ENCODE measurements at places on chromosomes 12 and 14. TPM values are rescaled to one million over a fixed set of nuclear protein-coding genes. Genes with fewer than 3 reads are reported as not detected.

DNA sequence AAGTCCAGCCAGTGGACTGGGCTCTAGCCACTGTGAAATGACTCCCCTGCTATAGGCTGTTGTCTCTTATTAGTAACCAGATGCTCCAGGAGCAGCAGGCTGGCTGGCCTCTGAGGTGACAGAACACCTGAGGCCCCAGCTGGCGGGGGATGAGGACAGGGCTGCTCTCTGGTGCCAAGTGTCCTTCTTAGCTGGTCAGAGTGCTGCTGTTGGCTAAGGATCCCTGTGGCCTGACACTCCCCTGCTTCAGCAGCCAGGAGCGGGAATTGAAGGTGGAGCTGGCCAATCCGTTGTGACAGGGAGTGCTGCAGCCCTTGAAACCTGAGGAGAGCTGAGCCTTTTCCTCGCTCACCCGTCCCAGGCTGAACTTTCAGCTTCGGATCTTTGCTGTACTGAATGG lies 30.7 kb downstream of the TMEM229B start:
- no peak for DNase-seq

Gene GDF11
- total RNA-seq, result 8.4 TPM

Gene PYGL
- total RNA-seq, result 43.0 TPM

Gene AMDHD1
- total RNA-seq, result 0.43 TPM

DNA sequence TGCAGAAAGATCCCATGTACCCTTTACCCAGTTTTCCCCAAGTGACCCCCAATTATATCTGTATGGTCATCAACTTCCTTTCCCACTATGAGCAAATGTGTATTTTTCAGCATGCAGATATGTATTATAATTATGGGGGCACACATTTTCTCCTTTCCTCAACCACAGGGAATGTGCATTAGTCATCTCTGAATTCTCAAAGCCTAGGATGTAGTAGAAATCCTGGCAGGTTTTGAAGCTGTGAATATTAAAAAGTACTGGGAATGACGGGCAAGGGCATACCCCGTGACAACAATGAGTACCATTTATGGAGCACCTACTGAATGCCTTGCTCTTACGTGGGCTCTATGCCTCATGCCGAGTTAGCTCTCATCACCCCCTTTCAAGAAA lies 71.5 kb downstream of the VWF start:
- DNase-seq, result no peak

Gene SLC6A12
- total RNA-seq, result not detected

Gene TSHR
- not detected for total RNA-seq

GRCh38 chr14:105582639-105583038 lies 56.3 kb downstream of the TMEM121 start:
- DNase-seq, result no peak

GRCh38 chr14:101755591-101756324 lies 5.8 kb upstream of the PPP2R5C start:
- DNase-seq, result no peak

DNA sequence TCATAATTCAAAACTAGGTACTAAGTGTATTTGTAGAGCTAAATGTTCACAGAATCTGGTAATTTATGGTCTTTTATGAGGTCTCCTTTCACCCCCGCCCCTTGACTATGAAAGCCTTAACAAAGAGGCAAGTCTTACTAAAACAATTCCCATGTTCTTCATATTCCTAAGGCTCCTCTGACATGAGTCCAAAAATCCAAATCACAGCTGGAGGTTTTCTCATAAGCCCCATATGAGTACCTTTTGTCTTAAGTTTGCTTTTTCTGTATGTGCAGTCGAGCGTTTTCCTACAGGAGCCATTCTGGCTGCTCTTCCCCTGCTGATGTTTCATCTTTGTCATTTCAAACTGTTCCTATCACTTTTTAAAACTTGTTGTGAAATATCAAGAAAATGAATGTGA lies 55.2 kb downstream of the SIX1 start:
- DNase-seq, result no peak

DNA sequence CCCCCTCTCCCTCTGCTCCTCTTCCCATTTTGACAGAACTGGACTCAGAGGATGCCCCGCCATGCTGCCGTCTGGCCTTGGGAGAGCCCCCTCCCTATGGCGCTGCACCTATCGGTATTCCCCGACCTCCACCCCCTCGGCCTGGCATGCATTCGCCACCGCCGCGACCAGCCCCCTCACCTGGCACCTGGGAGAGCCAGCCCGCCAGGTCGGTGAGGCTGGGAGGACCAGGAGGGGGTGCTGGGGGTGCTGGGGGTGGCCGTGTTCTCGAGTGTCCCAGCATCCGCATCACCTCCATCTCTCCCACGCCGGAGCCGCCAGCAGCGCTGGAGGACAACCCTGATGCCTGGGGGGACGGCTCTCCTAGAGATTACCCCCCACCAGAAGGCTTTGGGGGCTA lies 1.5 kb downstream of the NFATC4 start:
- DNase-seq, result no peak

GRCh38 chr12:47267571-47267970 lies 187.8 kb upstream of the AMIGO2 start:
- DNase-seq, result no peak

Gene COX14
- total RNA-seq, result 64.8 TPM

Gene SERPINA12
- not detected for total RNA-seq

Gene CCDC198
- total RNA-seq, result not detected

GRCh38 chr14:90697132-90697531 lies 119.1 kb downstream of the TTC7B start:
- DNase-seq, result no peak

DNA sequence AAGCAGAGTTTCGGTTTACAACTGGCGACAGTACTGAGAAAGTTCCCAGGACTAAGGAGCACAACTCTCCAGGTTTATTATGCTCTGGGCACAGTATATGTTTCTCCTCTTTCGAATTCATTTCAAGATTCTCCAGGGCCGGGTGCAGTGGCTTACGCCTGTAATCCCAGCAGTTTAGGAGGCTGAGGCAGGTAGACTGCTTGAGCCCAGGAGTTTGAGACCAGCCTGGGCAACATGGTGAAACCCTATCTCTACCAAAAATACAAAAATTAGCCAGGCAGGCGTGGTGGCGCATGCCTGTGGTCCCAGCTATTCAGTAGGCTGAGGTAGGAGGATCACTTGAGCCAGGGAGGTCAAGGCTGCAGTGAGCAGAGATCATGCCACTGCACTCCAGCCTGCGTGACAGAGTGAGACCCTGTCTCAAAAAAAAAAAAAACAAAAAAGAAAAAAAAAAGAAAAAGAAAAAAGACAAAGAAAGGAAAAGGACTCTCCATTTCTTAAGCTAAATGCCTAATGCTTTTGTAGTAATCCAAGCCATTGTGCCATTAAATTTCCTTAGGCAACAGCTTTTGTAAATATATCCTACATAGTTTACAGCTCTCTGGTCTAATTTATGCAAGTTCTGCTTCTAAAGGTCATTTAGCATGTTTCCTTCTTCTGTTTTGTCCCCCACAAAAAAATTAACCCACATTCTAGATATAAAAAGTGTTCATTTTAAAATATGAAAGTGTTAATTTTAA lies 34.8 kb downstream of the ATL1 start:
- no peak for DNase-seq

DNA sequence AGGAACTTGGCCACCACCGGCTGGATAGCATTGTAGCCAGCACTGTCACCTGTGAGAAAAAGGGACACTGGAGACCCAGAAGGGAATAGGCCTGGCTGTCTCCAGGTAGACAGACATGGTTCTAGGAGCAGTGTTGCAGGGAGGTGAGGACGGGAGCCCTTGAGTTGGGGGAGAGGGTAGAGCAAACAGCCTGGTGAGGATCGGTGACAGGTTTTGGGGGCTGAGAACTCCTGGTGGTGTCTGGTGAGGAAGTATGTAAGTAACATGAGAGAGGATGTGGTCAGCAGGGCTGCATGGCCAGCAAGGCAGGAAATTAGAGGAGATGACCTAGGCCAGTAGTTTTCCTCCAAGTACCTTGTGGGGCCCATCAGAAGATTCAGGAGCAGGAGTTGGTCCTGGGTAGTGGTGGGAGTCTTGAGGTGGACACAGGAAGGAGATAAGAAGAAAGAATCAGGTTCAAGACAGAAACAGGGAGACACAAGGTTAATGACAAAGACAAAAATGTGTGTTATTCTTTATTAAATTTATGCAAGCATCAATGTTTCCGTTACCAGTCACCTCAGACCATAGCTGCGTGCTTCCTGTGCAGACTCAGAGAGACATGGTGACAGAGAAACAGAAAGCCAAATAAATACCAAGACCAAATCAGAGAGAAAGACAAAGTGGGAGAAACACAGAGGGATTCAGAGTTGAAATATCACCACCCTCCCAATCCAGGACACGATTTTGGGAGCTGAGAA lies at the start of gene ARHGAP9:
TSS of gene ARHGAP9 (minus strand) at position 491 of the 740 bp plus-strand sequence. CDS start at position 31, 460 bp downstream.
- DNase-seq, result no peak

Gene EFS
- total RNA-seq, result not detected

Gene LRIG3
- 36.0 TPM for total RNA-seq

Gene TMTC1
- total RNA-seq, result 14.0 TPM

DNA sequence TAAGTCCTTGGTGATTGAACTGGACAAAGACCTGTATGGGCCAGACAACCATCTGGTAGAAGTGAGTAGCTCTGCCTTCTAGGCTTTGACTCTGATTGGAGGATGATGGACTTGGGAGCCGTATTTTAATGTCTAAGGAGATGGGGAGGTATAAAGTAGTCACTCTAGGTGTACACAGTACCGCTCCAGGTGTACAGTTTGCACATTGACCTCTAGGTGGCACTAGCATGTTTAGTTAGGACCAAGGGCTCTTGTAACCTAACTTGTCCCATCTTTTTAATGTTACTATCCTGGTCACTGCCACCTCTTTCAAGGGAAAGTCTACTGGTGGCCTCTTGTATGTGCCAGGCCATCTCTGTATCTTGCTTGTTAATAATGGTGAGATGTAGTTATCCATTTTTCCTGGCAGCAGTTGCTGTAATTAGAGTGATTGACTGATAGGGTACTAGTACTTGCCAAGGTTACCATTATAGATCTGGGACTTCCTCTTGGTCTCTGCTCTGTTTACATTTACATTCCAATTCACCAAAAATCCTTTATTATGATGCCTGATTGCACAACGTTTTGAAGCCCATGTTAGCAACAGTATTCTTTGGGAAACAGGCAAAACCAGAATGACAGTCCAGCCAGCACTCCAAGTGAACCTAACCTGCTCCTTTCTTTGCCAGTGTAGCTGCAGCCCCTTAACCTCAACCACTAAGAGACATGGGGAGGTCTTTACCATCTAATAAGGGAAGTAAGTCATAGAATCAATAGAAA lies 3.6 kb downstream of the SMARCD1 start:
- peak; percentile 58 for DNase-seq

- no peak for DNase-seq
Measured at GRCh38 chr14:95884377-95884776, 7.7 kb downstream of the TUNAR start.

GRCh38 chr14:22420598-22421186 lies 168.3 kb downstream of the DAD1 start:
- no peak for DNase-seq

GRCh38 chr12:93234641-93235040 lies 143.1 kb upstream of the NUDT4 start:
- no peak for DNase-seq

Gene EGLN3
- total RNA-seq, result 27.8 TPM

DNA sequence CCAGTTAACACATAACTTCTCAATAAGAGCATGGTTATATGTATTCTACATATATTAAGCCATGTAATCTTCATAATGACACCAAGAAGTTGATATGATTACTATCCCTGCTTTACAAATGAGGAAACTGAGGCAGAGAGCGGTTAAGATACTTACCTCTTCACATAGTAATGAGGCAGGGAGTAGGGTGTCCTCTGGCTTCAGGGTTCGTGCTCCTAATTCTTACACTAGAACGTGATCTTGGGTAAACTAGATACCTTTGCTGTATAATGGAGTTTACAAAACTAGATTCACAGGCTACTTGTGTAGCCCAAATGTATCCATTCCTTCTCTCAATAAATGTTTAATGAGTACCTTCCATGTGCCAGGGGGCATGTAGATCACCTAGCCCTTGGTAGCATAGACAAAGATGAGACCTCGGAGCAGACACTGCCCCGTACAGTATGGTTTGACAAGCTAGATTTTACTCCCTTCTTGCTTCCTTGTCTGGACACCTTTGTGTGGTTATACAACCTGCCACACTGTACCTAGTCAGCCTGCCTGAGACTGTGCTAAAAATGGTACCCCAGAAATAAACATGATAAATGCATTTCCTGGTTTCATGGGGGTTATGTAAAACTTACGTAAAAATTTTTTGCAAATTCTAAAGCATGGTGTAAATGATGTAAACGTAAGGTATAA lies 991.8 kb downstream of the VRK1 start:
- no peak for DNase-seq

DNA sequence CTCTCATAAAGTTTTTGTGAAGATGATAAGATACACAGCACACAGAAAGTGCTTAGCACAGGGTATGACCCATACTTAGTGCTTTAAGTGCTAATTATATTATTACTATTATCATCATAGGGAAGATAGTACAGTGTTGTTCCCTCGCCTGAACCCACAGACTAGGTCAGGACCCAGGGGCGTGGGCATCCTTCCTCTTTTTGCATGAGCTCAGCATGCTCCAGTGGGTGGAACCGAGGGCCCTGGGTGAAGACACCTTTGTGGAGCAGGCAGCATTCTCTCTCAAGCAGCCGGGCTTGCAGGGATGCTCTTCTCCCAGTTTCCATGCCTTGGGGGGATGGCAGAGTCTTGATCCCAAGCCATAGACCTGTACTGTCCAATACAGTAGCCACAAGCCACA lies 34.8 kb downstream of the CRACR2A start:
- DNase-seq, result no peak

Gene LRRIQ1
- total RNA-seq, result 0.15 TPM

DNA sequence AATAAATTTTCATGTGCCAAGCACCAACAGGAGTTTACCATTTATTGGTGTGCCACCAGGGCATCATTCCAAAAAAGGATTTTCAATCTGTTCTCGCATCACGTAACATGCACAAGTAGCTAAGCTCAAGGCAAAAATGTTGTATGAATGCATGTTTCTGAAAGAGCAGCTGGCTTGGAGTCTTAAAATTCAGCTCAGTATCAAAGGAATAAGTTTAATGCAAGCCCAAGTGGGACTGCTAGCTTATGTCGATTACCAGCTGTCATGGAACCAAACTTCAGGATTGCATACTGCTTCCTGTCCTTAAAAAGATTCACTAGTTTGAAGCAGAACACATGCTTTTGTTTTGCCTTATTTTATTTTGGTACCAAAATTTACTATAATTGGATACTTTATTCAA lies 437.0 kb downstream of the FSCB start:
- DNase-seq, result no peak

DNA sequence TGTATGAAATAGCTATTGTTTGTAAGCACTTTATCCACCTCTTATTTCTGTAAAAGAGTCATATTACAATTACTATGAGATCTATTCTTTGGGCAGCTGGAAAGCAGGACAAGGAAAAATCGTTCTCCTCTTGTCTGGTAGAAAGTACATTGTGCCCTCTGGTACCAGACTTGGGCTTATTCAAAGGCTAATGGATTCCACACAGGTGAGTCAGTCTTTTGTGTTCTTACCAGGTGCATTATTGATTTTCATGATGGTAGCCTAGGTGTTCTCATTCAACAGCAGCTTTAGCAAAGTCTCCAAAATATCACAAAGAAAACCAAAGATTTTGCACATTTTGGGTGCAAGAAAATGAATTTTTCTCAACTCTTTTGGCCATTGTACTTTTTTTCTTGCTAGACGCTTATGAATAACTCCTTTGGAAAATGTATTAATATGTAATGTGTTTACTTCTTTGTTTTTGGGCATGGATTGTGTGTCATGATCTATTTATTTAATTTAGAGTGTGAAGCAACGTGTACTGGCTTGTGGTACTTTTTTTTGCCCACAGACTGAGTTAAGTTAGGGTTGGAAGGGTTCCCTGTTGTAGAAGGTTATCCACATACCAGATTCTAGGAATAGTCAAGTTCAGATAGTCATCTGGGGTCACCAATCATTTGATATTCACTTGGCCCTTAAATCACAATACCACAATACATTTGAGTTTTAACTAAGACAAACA lies 26.2 kb downstream of the MNAT1 start:
- DNase-seq, result no peak

- no peak for DNase-seq
Measured at GRCh38 chr12:101722392-101722791, 16.9 kb downstream of the SYCP3 start.
